Anterior cingulate cortex (tissue), 58 donors: ENCODE measurements at places on chromosomes 11 and 22.
A peak's percentile ranks its signal among the peaks of the same experiment; 100 is the strongest.

DNA sequence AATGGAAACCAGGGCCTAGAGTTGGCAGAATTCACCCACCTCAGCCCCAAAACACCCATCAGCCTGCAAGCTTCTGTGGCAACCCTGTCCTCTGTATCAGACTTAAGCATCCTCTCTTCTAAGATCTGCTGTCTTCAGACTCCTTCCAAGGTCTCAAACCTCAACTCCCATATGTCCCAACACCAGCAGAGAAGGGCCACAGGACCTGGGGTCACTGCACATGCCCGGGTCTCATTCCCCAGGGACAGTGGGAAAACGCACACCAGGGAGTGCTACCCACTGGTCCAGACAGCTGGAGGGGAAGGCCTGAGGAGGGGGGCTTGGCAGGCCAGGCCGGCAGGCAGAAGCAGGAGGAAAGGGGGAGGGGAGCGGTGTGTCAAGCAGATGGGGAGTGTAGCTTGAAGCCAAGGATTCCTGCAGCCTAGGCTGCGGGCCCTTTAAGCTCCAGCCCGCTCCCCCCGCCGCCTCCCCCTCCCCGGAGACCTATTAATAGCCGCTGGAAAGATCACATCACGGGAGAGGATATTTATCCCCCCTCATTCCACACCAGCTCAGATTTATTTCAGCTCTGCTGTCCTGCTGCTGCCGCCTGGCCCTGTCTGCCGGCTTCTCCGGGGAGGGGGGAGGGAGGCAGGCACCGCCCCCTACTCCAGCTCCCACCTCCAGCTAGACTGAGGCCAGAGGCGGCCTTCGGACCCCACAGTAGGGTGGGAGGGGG, 16.7 kb downstream of the BCL9L start:
- peak; percentile 55 for DNase-seq

DNA sequence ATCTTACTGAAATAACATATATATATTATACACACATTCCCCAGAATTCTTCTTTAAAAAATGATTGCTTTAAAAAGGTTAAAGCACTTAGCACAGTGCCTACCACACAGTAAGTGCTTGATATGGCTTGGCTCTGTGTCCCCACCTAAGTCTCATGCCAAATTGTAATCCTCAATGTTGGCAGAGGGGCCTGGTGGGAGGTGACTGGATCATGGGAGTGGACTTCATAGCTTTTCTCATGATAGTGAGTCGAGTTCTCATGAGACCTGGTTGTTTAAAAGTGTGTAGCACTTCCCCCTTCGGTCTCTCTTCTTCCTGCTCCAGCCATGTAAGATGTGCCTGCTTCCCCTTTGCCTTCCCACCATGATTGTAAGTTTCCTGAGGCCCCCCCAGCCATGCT, 6.2 kb downstream of the CRYAB start:
- no peak for DNase-seq

GRCh38 chr11:65942531-65942930, 2.7 kb upstream of the TSGA10IP start:
- no peak for DNase-seq

- DNase-seq = peak; percentile 42
Observed at GRCh38 chr11:57641011-57641807, 8.5 kb downstream of the YPEL4 start.

GRCh38 chr11:67253872-67254624, 12.2 kb upstream of the GRK2 start:
- DNase-seq = no peak

DNA sequence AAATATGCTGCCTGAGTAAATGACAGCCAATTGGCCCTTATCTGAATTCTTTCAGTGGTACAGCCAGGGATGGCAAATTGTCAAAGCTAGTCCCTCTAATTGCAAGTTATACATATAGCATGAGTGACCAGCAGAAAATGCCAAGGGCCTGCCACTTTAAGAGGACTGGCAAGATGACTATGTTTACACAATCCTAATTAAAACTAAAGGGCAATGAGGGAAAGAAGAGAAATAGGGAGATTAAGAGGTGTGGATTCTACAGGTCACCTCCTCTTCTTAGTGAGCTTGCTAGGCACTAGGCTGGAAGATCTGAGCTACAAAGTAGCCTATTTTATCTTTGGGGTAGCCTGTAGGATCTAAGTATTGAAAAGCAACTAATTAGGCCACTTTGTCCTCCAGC, 13.5 kb downstream of the NUMA1 start:
- DNase-seq = no peak

GRCh38 chr11:12459374-12459773, 82.0 kb downstream of the PARVA start:
- no peak for DNase-seq

DNA sequence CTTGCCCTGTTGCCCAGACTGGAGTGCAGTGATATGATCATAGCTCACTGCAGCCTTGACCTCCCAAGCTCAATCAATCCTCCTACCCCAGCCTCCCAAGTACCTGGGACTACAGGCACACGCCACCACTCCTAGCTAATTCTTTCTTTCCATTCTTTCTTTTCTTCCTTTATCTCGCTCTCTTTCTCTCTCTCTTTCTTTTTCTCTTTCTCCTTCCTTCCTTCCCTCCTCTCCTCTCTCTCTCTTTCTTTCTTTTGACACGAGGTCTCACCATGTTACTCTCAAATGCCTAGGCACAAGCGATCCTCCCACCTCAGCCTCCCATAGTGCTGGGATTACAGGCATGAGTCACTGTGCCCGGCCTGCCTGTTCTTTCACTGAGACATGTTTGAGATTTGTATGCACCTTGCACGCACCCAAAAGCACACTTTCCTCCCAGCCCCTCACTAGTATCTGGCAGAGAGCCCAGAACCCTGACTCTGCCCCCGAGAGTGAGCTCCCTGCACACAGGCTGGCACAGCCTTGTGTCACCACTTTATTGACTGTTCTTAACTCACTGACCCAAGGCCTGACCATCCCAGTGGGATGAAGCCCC, 56.8 kb downstream of the CD6 start:
- DNase-seq = no peak
